Aorta (tissue), 5 donors: ENCODE measurements at places on chromosomes 3 and 15. TPM values are rescaled to one million over a fixed set of nuclear protein-coding genes. Genes with fewer than 3 reads are reported as not detected.

GRCh38 chr15:60721707-60722106 is 242.8 kb upstream of the ICE2 start:
- H3K36me3 ChIP-seq = no peaks in the 10 kb centered on the region
- H3K27ac ChIP-seq = no peak overlapping the region
- DNase-seq = no peak
- H3K27me3 ChIP-seq = no peaks in the 10 kb centered on the region
- H3K4me1 ChIP-seq = no peaks in the 10 kb centered on the region
- H3K4me3 ChIP-seq = no peak overlapping the region

GRCh38 chr3:108525256-108525655 is 14.9 kb upstream of the MYH15 start:
- no peaks in the 10 kb centered on the region for H3K27me3 ChIP-seq
- H3K27ac ChIP-seq = no peak overlapping the region
- no peaks in the 10 kb centered on the region for H3K36me3 ChIP-seq
- no peak overlapping the region for H3K4me3 ChIP-seq

The ZPLD1 gene
- 0.15 TPM for total RNA-seq

GRCh38 chr15:73560501-73561117 is 72.6 kb downstream of the NPTN start:
- H3K4me1 ChIP-seq = no peaks in the 10 kb centered on the region
- H3K27me3 ChIP-seq = no peaks in the 10 kb centered on the region
- no peak overlapping the region for H3K27ac ChIP-seq
- no peak overlapping the region for H3K4me3 ChIP-seq
- peaks cover 4% of the 10 kb centered on the region for H3K36me3 ChIP-seq

The CHL1 gene
- 7.0 TPM for total RNA-seq

The MEX3B gene
- 2.9 TPM for total RNA-seq

The SUSD5 gene
- 132 TPM for total RNA-seq
